ENCODE measurements at places on chromosomes 7 and 10.

DNA sequence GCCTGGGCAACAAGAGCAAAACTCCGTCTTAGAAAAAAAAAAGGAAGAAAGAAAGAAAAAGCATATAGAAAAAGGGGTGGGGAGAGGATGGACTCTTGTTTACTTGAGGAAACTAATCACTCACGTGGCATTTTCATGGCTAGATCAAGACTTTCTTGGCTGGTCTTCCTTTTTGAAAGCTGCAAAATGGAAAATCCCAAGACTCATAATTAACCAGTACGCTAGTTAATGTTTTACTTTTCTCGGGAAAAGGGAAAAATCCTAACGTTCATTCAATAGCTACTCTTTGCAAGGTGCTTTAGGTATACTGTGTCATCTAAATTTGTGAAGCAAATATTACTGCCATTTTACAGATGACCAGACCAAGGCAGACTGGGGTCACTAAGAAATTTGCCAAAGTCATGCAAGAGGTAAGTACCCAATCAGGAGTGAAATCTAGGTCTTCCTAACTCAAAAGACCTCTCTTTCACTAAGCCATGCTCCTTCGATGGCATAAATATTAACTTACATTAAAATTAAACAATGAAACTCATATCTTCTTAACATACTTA, 24.4 kb downstream of the NAPEPLD start:
- DNase-seq = no peak

- DNase-seq = no peak
Measured at GRCh38 chr7:47456210-47456955, 125.5 kb downstream of the TNS3 start.

GRCh38 chr7:123867225-123867624, 22.3 kb downstream of the HYAL4 start:
- no peak for DNase-seq

- no peak for DNase-seq
Measured at GRCh38 chr7:7739204-7740036, 21.0 kb upstream of the RPA3 start.

- no peak for DNase-seq
Measured at GRCh38 chr7:77444123-77444522, 28.0 kb upstream of the GSAP start.

DNA sequence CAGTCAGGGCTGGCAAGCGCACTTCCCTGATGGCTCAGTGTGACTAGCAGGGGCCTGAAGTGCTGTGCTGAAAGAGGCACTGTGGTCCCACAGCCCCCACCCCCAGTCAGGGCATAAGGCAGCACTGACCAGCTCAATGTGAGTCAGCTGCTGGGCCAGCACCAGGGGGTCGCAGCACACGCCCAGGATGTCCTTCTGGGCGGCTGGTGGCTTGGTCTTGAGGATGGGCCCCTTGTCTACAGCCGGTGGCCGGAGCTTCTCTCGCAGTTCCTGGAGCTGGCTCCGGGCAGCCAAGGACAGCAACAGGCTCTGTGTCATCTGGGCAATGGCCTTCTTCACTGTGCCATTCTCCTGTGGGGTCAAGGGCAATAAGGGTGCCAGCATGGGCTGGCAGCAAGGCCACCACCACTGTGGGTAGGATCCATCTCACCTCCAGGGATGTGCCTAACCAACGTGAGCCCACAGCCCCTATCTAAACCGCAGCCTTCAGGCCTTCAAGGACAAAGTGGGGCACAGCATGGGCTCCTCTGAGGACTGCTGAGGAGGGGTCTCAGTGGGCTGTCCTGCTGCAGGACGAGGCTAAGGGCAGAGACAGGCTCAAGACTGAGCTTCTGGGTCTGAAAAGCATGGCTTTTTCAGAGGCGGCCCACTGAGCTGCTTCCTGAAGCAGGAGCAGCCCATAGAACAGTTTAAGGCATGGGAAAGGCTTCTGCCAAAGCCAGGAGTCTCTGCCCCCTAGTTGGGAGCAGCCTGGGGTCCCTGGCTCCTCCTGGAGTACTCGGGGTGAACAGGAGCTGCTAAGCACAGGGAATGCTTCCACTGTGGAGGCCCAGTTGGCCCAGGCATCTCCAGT, 62.5 kb downstream of the CSGALNACT2 start:
- DNase-seq = no peak

DNA sequence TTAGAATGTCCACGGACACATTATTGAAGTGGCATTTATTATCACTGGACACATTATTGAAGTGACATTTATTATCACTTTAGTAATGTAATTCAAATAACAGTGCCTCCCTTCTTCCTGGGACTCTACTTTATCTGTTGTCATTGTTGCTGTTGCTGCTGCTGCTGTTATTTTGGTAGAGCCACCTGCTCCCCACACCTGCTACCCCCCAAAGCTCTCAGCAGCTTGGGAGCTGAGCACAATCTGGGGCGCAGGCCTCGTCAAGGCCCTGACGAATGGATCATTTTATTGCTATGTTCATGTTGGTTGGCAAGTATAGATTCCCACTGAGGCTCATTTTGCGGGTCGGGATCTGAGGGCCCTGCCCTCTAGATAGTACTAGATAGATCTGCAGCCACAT, 24.8 kb downstream of the FIGNL1 start:
- no peak for DNase-seq

- no peak for DNase-seq
Measured at GRCh38 chr10:78579995-78580394, 488.8 kb upstream of the ZMIZ1 start.

- DNase-seq = no peak
Measured at GRCh38 chr7:129017264-129017663, 37.6 kb downstream of the TNPO3 start.

DNA sequence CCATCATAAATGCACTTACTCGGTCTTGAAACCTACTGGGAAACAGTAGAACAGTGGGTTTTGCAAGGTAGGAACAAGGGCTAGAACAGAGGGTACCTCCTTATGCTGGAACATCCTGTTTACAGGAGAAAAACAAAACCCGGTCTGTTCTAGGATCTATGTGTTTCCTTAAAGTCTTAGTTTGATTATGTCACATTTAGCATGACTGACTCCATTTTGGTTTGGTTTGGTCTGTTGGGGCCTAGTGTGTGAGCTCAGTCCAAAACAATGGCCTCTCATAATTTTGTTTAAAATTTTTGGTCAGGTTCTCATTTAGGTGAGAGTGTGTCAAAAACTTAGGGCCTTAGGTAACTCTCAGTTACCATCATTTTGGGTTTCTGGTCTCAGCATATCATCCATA, 96.3 kb upstream of the TRIM24 start:
- no peak for DNase-seq

DNA sequence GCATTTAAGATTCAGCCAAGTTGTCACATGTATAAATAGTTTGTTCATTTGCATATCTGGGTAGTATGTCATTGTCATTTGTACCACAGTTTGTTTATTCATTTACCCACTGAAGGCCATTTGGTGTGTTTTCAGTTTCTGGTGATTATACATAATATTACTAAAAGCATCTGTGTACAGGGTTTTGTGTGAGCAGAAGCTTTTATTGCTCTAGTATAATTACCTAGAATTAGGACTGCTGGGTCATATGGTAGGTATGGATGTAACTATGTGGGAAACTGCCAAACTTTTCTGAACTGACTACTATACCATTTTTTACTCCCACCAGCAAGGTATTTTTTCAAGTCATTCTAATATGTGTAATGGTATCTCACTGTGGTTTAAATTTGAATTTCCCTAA, 584.0 kb upstream of the GHITM start:
- DNase-seq = no peak

DNA sequence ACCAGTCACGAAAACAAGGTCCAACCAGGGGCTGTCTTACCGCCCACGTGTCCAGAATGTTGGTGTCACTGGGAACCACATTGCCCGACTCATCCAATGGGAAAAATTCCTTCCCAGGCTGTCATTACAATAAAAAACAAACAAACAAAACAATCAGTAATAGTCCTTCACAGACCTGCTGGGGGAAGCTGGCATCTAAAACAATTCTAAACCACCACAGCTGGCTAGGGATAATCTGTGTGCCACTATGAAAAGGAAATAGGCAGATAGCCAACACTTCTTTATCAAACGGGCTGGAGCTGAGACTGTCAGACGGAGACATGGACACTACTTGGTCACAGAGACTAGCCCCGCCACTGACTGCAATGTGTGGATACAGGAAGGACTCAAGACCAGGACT, 9.2 kb downstream of the AKR1B1 start:
- DNase-seq = no peak

GRCh38 chr7:111424768-111425167, 137.5 kb downstream of the IMMP2L start:
- DNase-seq = no peak

DNA sequence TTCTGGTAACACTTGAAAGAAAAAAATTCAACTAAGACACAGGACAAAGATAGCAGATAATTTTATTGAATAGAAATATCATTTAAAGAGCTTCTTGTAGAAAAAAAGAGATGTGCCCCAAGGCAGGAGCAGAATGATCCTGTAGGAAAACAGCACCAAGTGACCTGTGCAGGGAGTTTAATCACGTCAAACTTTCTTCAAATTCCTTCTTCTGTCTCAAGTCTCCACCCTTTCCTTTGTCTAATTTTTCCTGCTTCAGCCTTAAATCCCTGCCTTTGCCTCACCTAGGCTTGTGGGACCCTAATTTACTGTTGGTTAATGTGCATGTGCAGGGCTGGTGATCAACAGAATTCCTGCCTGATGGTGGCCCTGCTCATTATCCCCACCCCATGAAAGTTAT, 481.4 kb downstream of the IPMK start:
- DNase-seq = no peak

DNA sequence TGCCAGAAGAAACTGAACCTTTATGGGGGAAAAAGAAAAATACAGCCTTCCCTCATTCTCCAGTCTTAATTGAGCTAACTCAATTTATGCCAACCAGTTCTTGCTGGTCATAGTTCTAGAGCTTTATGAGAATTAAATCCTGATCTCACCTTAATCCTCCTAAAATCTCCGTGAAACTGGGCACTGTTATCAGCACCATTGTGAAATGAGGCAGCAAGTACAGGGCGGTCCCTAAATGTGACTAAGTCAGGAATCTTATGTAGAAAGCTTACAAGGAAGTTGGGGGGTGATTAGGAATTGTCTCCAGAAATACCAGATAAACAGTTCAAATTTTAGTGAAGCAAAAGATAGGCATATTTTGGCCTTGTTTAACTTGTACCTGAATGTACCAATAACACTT, 10.7 kb upstream of the INSYN2A start:
- no peak for DNase-seq

GRCh38 chr10:71715860-71716259, 3.7 kb downstream of the C10orf105 start:
- no peak for DNase-seq

DNA sequence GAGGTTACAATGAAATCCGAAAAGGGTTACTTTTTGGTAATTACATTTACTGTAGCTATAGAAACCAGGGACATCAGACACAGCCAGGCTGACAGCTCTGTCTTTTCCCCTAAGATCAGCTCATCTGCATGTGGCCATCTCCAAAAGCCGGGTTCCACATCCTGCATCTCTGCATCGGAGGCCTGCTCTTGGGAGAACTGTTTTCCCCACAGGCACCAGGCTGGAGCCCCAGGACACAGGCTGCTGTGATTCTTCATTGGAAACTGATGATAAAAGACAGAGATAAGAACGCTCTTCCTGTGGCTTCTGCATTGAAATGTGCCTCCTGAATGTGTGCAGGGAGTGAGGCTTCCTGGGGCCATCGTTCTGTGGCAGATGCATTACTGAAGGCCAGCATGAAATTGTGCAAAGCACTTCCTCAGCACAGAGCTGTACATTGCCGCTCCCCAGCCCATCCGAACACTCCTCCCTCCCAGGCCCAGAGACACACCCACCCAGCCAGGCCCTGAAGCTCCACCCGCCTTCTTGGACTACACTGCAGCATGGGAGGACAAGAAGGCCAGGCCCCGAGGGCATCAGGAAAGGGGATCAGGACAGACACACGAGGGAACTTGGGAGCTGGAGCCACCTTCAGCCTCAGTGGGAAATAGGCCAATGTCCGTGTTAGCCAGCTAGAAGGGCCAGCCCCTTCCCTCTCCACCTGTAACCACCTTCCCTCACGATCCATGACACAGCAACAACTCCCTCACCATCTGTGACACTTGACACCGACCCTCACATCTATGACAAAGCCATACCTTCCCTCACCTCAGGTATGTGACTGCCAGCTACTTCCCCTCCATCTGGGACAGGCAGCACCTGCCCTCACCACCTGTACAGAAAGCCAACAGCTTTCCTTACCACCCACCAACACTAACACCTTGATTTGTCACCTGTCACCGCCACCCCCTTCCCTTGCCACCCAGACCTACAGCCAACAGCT, 113.2 kb downstream of the GRID1 start:
- no peak for DNase-seq

DNA sequence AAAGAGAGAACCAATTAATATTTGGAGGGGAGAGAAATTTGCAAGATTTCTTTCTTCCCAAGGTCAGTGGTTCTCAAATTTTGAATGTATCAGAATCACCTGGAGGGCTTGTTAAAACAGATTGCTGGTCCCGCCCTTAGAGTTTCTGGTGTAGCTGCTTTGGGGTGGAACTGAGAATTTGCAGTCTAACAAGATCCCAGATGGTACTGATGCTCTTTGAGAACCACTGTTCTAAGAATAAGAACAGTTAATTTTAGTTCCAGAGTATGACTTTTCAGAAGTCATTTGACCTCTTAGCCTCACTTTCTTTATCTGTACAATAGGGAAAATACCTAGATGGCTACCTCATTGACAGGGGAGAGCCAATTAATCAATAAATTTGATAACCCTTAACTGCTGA, 161.6 kb downstream of the PRKG1 start:
- no peak for DNase-seq

- no peak for DNase-seq
Measured at GRCh38 chr7:133275008-133275407, 22.1 kb downstream of the EXOC4 start.

DNA sequence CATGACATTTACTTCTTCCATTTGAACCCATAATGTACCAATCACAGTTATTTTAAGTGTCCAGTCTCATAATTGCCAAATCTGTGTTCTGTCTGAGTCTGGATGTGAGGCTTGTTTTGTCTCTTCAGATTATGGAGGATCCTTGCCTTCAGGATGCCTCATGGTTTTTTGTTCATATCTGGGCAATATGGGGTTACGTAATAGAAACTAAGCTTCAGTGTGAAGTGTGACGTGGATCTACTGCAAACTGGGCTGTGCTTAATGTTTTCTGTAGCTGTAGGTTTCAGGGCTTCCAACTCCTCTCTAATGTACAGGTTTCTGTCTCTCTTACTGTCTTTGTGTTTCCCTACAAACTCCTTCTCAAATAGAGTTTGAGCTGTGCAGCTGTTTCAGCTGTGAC, 223.7 kb upstream of the ADARB2 start:
- no peak for DNase-seq

DNA sequence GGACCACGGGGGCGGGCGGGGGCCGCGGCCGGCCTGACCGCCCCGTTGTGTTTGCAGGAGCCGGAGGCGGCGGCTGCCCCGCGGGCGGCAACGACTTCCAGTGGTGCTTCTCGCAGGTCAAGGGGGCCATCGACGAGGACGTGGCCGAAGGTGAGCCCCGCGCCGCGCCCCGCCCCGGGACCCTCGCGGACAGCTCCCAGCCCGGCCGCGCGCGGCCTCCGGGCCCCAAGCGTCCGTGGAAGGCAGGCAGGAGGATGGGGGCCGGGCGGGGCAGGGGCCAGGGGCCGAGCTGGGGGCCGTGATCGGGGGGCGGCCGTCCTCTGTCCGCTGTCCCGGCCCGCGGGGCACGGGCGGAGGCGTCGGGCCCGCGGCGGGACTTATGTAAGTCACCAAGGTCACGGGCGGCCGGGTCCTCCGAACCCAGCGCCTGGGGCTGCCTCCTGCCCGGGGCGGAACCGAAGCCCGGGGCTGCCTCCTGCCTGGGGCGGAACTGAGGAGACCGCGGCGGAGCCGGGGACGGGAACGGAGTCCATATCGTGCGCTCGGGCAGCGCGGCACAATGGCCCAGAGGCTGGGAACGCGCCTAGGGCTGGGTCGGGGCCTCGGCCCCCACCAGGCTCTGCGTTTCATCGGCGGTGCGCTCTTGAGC, 497 bp downstream of the PPP2R2D start:
- DNase-seq = peak; percentile 14

All from stimulated activated CD8-positive, alpha-beta memory T cell treated with anti-CD3 and anti-CD28 coated beads, Interleukin-2, amount 100 ng/mL, for 1 hour (primary cell).